Suppressor macrophage (primary cell): ENCODE measurements at places on chromosomes 11 and 22.

GRCh38 chr11:9330387-9331384 is 16.3 kb upstream of the TMEM41B start:
- no peak for DNase-seq

- no peak for DNase-seq
These were observed 44.6 kb downstream of the IGF2 start for GRCh38 chr11:2094354-2095197.

DNA sequence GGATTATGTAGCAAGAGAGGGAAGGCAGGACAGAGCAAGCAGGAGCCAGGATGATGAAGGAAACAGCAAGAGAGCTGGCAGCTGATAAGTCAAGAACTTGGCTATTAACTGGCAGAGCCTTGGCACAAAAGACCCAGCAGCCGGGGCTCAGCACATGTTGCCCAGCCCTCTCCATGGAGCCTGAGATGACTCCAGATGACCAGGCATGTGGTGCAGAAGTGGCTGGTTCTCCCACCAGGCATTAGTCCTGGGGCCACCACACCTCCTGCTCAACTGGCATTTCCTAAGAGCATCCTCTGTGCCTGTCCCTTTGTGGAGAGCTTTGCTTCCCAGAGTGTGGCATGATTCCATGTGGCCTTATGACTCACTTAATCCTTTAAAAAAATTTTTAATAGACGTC is 522.6 kb downstream of the MN1 start:
- DNase-seq = no peak

- DNase-seq = peak; percentile 45
These were observed 15.4 kb downstream of the FAM181B start for GRCh38 chr11:82718307-82718706.

DNA sequence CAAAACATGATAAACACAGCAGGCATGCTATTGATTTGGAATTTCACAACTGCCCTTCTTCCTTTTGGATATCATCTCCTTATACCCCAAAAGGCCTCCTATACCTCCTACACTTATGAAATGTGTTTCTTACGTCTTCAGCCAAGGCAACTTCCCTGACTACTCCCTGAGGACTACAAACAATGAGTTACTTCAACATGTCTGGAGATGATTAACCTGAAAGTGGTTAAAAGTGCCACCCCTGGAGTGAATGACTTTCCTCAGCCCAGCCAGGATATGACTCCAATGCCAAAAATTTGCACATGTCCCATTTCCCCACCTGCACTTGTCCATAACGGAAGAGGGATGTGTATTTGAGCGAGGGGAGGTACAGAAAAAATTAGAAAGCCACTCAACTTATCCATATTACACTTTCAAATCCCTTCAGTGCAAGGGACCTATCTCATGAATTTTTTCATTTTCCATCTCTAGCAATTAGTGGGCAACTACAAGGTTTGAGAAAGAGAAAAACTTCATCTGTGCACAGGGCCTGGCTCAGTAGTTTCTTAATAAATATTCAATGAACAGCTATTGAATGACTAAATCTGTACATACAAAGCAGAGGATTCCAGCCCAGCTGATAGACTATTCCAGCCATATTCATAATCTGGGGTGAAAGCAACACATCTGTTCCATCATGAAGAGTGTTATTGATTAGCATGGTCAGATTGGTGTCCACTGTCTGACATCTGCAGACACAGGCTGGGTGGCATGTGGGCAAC is 36.8 kb downstream of the KIRREL3 start:
- DNase-seq = no peak

- DNase-seq = no peak
These were observed 523.2 kb upstream of the TENM4 start for GRCh38 chr11:79963856-79964645.

DNA sequence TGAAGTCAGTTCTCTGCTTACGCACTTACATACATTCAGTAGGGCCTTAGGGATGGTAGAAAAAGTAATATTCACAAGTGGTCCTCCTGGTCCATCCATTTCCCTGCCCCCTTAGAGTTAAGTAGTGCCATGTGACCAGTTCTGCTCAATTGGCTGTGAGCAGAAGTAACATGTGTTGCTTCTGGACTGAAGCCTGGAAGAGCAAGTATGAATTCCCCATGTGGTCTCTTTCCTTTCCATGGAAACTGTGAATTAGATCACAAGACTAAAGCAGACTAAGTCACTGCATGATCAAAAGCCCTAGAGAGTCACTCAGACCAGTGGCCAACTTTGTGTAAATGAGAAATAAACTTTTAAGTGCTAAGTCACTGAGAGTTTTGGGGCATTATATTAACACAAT is 341.7 kb upstream of the CADM1 start:
- DNase-seq = no peak

DNA sequence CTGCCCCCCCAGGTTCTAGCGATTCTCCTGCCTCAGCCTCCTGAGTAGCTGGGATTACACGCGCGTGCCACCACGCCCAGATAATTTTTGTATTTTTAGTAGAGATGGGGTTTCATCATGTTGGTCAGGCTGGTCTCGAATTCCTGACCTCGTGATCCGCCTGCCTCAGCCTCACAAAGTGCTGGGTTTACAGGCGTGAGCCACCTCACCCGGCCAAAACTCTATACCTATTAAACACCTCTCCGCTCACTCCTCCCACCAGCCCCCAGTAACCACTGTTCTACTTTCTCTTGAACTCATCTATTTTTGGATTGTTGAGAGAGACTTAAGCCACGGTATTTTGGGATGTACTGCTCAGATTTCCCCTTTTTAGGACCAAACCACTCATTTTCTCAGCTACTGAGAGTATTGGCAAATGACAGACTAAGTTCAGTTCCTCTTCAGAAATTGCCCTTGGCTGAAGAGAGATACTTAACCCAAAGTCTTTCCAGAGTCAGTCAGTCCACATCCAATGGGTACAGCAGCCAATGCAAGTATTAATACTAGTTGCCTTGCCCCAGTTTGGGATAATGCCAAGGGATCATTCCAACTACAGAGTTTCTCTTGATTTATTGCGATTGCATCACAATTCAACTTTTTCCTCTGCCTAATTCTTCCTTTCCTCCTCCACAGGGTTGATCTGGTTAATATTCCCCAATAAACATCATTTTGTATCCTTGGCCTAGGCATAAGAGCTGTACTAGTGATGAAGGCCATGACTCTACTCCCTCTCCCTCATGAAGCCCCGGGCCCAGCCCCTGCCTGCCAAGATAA is 36.8 kb upstream of the CSTF3 start:
- peak; percentile 87 for DNase-seq

GRCh38 chr11:2758751-2759150 is 59.0 kb upstream of the KCNQ1OT1 start:
- no peak for DNase-seq

- no peak for DNase-seq
These were observed 2.6 kb upstream of the MS4A10 start for GRCh38 chr11:60782393-60783140.

DNA sequence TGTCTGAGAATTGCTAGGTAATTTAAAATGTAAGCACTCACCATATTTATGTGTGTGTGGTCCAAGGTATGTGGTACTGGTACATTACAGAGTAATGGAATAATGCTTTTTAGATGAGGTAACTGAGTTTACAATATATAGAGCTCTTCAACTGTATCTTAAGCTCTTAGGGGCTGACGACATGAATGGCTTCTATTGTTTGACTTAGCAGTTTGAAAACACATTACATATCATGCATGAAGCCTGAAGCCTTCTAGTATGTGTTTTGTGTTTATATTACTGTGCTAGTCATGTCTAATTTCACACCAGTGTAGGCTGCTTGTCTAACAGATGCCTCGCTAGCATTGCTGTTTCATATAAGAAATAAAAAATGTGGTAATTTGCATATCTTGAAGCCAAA is 37.2 kb downstream of the GAS2 start:
- no peak for DNase-seq

DNA sequence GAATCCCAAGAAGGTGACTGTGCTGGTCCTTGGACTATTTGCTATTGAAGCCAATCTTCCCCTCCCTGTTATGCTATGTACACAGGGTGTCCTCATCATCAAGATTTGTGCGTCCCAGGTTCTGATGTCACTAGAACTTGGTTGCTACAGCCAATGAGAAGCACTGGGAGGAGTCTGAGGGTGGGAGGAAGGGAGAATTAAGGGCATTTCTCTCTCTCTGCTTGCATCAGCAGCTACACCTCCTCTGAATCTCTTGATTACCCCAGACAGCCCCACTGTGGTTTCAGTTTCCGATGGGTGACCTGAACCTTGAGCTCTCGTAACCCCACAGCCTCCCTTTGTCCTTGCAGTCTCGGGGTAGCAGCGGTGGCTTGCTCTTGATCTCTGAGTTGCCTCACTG is 212.4 kb upstream of the SESN3 start:
- DNase-seq = no peak
